Amniotic epithelial cell (primary cell): ENCODE measurements at places on chromosomes 6 and 20.

DNA sequence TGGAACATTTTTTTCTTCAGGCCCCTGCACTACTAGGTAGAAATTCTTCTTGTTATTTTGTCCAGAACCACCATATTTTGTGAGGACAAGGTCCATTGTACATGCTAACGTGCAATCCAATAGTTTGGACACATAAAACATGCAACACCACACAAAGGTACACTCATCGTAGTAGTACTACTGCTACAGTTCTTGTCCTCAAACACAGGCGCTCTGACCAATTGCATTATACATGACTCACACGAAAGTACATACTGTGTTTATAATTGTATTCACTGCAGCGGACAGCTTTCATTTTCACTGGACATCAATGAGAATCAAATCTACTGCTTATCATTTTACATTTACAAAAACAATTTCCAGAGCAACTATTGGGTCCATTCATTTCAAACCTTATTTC lies 15.3 kb upstream of the SMLR1 start:
- DNase-seq: peak; percentile 23

- no peak for DNase-seq
Observed at GRCh38 chr20:47220161-47220582, 136.3 kb downstream of the ZMYND8 start.

DNA sequence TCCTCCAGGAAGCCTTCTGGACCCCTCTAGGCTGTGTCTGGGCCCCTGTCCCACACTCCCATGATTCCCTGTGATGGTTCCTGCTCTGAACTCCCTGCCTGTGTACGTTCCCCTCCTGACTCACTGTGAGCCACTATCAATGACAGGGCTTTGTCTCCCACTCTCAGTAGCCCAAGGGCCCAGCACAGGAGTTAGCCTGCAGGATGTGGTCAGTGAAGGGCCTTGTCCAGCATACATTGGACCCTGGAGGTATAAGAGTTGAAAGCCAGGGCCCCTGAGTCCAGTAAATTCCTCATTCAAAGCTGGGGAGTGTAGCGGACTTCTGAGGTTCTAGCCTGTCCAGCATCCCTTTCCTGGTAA lies 19.0 kb downstream of the ZBP1 start:
- no peak for DNase-seq

DNA sequence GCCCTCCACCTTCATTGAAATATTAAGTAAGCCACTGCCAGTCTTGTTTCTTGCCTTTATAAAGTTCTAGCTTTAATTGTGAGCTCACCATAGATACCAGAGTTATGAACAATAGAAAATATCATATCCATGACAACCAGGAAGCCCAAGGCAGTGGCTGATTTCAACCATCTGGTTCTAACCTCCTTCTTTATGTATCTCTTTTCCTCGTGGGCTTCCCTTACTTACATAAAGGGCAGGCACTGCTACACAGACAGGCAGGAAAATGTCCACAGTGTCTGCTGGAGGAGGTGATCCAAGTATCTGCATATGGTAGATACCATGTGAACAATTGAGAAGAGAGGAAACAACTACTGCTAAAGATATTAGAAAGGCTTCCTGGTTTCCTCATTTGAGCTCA lies 65.2 kb upstream of the PRND start:
- DNase-seq: no peak

DNA sequence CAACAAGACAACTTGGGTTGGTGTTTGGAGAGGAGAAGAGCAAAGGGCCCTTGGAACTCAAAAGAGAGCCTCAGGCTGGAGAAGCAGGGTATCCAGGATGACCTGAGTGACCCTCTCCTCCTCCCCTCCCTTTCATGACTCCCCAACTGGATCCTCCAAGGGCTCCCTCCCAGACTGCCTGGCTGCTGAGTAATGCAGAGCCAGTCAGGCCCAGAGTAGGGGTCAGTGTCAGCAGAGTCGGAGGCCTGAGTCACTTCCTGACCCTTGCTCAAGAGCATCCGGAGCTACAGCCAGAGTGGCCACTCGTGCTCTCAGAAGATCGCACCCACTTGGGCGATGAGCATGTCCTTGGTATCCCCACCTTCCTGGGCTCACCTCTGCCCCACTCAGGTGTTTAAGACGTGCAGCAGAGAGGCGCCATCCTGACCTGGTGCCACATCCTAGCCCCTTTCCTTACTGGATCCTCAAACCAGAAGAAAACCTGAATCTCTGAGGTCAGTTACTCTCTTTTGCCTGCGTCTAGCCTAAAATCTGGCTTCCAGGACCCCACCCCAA lies 2.8 kb upstream of the MAPK13 start:
- peak; percentile 93 for DNase-seq
